GM03348 (cell line): ENCODE measurements at places on chromosomes 4 and X.
A peak's percentile ranks its signal among the peaks of the same experiment; 100 is the strongest.

DNA sequence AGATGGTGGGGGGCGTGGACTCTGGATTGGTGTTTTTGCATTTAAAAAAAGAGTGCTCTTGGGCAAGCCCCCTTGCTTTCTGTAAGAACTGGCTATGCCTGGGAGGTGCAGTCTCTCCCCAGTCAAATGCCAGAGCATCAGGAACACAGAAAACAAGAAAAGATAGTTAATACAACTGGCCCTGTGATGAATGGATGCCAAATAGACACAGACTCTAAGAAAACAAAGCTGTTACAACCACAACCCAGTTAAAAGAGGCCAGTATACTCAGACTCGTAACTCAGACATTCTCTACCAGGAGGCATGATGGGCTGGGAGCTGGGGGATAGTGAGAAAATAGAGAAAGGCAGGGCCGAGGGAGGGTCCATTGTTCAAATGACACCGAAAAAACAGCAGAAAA, 32.5 kb upstream of the C1QTNF7 start:
- peak; percentile 9 for DNase-seq

DNA sequence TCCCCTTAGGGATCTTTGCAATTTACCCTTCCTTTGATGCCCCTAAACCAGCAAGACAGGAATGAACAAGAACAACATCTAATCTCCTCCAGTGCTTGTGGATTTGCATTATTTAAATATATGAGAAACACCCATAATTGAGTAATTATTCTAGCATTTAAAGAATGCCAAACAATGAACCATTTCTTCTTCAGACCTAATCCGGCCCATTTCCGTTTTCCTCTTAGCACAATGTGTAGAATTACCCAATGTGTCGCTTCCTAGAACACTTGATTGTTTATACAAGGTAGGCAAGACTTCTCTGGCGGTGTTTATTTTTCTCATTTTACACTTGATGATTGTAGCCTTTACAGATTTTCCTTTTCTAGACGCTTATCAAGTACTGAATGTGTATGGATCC, 43.5 kb downstream of the CLDN34 start:
- no peak for DNase-seq

DNA sequence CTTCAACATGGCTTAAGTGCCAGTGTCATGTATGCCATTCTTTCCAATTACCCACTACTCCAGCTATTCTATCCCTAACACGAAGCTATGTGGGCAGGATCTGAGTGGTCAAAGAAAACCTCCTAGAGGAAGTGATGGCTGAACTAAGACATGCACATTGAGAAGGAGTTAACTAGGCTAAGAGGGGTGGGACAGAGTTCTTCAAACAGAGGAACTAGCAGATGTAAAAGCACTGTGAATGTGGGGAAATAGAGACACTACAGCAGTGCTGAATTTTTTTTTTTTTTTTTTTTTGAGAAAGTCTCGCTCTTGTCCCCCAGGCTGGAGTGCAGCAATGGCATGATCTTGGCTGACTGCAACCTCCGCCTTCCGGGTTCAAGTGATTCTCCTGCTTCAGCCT, 6.2 kb downstream of the JCHAIN start:
- no peak for DNase-seq

GRCh38 chr4:151629097-151629783, 131.6 kb downstream of the GATB start:
- DNase-seq: no peak

DNA sequence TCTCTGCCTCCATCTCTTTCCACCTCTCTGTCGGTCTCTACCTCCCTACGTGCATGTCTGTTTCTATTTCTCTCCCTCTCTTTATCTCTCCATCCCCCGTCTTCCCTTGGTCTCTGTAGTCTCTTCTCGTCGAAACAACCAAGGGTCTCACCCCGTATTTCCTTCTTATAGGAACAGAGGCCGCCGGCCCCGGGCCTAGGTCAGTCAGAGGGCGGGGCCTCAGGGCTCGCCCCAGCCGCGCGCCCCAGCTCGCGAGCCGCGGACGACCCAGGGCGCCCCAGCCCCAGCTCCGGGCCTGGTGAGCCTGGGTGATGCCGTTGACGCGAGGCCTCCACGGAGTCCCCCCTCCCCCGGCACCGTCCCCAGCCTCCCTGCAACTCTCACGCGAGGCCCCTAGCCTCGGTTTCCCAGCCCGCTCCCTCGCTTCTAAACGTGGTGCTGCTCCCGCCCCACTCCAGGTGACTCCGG, 6.6 kb downstream of the TIMM17B start:
- peak; percentile 19 for DNase-seq

GRCh38 chr4:25350561-25350960, 26.5 kb upstream of the ANAPC4 start:
- no peak for DNase-seq

DNA sequence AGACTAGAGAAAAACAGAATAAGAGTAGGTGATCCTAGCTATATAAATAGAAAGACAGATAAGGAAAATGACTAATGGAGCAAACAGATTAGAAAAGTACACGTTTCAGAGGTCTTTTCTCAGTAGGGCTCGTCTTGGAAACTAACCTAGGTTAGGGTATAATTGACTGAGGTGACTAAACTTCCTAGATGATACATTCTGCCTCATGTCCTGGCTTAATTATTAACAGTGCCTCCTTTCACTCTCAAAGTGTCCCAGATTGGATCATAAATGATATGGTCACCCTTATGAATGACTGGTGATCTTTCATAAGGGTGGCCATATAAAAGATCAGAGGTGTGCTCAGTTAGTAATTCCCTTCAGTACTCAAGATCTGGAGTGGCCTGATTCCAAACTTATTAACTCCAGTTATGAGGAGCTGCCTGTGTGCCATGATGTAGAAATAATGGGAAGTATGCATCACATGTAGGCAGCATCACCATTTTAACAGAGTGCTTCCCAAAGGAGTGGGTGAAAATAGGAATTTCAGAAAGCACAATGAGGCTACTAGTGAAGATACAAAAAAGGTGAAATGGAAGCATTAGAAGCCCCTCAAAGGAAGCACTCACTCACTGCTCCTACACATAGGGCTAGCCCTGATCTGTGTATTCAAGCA, 14.7 kb upstream of the GRIA3 start:
- no peak for DNase-seq

DNA sequence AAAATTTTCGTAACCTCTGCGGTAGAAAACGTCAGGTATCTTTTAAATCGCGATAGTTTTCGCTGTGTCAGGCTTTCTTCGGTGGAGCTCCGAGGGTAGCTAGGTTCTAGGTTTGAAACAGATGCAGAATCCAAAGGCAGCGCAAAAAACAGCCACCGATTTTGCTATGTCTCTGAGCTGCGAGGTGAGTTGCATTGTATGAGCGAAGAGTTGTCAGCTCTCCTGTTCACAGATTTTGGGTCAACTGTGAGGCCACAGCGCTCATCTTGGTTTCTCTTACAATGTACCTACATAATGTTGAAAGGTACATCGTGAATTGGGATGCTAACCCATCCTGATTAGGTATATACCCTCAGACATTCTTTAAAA, 486 bp downstream of the CLCN3 start:
- DNase-seq: no peak

- DNase-seq: peak; percentile 40
Observed at GRCh38 chr4:113637363-113637762, 124.2 kb downstream of the CAMK2D start.

GRCh38 chrX:115560978-115561604, at the start of gene PLS3:
Gene PLS3, plus strand, starts transcription at chrX:115561174. Its CDS starts 49,077 bp downstream, at chrX:115610251.
- DNase-seq: peak; percentile 93

- no peak for DNase-seq
Observed at GRCh38 chr4:144384408-144384807, 243.9 kb upstream of the GYPA start.

DNA sequence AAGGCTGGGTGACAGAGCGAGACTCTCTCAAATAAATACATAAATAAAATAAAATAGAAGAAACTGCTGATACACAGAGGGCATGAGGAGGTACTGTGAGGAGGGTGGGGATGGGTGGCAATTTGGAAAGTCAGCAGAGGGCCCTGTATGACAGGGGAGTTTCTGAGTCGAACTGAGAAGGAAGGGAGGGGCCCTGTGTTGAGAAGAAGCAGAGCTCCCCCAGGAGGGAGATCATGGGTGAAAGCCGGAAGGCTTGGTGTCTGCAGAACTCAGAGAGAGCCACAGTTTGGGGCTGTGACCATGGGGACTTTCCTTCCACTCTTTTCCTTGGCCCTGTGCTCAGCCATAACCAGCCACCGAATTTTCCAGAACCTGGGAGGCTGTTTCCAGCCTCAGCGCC, 24.8 kb upstream of the AFAP1 start:
- no peak for DNase-seq

GRCh38 chrX:43985511-43985910, 12.3 kb upstream of the NDP start:
- no peak for DNase-seq

GRCh38 chr4:184147858-184148737, 69.6 kb downstream of the ENPP6 start:
- DNase-seq: no peak

- no peak for DNase-seq
Observed at GRCh38 chrX:150088766-150089518, 150.7 kb upstream of the EOLA2 start.

GRCh38 chr4:35105486-35105885, 1138.8 kb downstream of the ARAP2 start:
- no peak for DNase-seq

DNA sequence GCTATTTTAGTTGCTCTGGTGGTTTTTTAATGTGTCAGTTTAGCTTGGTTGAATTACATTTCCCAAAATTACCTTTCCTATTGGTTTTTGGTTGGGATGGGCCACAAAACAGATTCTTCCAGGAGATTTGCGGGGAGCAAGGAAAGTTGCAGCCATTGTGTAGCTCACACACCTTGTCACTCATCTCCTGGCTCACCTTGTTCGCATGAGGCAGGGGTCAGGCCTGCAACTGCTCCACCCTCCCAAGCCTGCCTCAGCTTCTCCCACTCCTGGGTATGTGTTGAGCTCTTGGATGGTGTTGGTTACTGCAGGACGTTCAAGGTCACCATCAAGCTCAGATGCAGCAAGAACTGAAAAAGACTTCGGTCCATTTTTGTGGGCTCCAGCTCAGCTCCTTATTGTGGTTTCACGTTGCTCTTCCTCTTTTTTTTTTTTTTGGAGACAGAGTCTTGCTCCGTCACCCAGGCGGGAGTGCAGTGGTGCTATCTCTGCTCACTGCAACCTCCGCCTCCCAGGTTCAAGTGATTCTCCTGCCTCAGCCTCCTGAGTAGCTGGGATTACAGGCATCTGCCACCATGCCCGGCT, 95.6 kb upstream of the METTL14 start:
- DNase-seq: no peak

GRCh38 chrX:111100191-111100590, 4.2 kb downstream of the PAK3 start:
- DNase-seq: peak; percentile 77

- DNase-seq: no peak
Observed at GRCh38 chrX:41722214-41722613, 1.8 kb upstream of the GPR82 start.

DNA sequence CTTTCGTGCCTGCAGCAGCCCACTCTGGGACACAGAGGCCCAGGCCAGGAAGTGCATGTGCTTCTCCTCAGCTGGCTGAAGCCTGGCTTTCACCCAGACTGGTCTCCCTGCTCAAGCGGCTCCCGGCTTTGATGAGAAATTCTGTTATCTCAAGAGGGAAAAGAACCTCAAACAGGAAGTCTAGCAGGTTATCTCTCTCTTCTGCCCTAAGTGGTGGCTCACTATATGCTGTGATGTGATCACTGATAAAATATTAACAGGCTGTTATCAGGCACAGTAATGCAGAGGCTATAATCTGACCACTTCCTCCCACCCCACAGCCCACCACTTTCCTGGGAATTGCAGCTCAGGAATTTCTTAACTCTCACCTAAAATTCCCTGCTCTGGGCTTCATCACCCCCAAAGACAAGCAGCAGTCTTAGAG, 13.3 kb downstream of the CLDN2 start:
- DNase-seq: no peak
